Cardiac septum (tissue), 1 donor: ENCODE measurements at places on chromosomes 2 and 18. TPM values are rescaled to one million over a fixed set of nuclear protein-coding genes. Genes with fewer than 3 reads are reported as not detected.

DNA sequence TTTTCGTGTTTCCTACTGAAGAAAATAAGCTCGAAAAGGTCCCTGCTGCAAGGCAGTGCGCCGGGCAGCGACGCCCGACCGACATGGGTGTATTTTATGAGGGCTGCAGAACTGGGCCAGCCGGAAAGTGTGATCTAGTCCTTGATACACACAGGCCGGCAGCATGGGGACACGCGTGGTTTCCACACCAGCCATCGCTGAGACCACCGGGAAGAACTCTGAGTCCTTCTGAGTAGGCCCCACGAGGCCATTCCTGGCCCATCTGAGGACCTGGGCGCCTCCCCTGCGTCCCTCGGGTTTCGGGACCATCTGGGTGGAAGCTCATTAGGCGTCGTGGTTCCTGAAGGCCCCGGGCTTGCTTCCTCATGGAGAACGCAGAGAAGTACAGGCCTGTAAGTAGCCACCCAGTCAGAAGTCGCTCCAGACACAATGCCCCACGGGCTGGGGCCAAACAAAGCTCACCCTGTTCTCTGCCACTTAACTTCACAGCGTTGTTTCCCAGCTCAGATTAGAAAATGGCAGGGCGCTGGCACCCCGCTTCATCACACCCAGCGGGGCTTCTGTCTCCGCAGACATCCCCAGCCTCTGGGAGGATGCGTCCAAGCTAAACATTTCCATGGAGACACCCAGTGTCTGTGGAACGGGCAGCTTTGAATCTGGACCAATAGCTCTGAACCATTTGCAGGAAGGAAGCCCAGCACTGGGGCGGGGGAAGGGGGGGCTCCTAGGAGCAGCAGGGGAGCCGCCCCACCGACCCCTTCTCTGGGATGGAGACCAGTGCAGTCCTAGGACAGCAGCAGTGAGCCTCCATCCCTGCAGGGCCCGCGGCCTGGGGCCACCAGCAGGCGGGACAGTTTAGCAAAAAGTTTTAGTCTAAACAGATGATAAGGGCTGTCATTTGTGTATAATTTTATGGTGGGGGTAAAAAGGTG lies 2.4 kb downstream of the NFATC1 start:
- no peak for DNase-seq

DNA sequence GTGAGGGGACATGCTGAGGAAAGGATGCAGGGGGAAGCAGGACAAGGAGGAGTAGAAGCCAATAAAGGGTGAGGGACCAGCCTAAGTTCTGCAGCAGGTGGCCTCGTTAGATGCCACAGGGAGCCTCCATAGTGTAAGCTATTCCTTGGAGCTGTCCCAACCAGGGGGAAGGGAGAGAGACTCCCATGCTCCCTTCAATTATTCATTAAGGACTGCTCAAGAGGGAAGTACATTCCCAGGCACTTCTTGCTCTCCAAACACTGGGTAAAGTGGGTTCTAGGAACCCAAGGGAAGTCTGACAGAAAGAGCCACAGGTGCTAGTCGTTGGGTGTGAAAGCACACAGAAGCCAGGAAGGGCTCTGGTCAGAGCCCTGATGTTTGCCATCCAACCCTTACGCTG lies 193.7 kb downstream of the SLC39A10 start:
- no peak for DNase-seq

The AMER3 gene
- total RNA-seq: not detected

- no peak for DNase-seq
Observed at GRCh38 chr18:78868330-78869316, 111.0 kb upstream of the SALL3 start.

DNA sequence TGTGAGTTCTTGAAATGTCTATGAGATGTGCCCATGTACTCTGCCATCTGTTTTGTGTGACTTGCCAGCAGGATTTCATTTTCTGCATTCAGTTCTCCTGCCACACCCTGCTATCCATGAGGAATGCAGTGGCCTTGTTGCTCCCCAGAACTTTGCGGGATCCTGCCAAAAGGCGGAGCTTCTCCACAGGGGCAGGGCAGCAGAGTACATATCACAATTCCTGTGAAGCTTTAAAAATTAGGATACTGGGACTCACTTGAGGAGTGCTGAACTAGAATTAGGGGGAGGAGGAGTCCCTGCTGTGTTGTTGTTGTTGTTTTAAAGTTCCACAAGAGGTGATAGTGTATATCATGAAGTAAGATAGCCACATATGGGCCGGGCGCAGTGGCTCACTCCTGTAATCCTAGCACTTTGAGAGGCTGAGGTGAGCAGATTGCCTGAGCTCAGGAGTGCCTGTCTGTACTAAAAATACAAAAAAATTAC lies 76.4 kb downstream of the TANC1 start:
- DNase-seq: no peak

DNA sequence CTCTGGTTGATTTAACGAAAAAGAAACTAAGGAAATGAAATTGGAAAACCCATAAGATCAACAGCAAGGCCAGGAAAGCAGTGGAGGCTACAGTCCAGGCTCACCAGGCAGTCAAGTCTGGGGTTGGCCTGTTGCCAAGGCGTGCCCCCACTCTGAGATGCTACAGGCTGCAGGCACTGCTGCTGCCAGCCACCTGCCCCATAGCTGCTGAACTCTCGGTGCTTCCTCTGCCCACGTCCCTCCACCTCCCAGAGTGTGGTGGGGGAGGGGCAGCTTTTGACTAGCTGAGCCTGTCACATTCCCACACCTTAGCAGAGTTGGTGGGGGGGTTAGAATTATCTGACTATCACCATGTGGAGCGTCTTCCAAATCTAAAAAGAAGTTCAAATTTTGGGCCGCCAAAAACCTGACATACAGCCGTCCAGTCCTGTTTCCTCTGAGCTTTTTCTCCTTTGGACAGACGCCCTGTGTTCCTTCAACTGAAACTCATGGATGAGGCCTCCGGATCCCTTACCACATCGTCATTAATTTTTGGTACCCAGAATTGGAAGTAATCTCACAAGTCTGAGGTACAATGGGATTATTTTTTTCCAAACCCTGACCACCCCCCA lies 3.9 kb upstream of the SH3RF3 start:
- peak; percentile 55 for DNase-seq

DNA sequence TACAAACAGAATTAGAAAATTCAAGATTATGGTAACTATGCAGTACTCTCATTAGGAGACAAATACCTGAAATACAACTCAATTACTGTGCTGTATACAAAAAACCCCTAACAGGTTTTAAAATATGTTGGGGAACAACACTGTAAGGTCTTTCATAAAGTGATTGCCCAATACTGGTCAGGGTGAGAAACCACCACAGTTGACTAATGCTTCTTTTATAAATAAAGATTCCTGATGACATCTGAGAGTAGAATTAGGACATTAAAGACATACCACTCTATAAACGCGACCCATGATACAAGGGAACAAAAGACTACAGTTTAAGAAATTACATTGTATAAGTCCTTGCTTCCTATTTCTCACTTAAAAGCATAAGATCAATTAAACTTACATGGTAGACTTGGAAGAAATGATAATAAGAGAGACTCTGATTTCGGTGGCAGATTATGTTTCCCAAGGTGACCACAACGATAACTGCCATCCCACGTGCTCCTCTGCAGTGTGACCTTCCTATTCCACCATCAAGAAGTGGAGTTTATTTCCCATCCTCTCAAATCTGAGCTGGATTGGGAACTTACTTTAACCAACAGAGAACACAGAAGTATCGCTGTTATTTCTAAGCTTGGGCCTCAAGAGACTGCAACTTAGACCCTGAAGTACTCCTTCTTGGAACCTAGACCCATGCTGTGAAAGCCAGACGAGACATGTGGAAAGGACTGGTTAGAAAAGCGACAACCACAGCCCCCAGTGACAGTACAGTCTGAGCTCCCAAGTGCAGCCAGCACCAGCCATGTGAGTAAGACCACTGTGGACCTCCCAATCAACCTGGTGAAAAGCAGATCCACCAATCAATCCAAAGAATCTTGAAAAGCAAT lies 52.3 kb downstream of the ZNF521 start:
- DNase-seq: no peak

- DNase-seq: no peak
Observed at GRCh38 chr2:234241656-234242458, 191.4 kb downstream of the SPP2 start.

GRCh38 chr2:128259585-128259984 lies 59.1 kb downstream of the HS6ST1 start:
- DNase-seq: no peak

DNA sequence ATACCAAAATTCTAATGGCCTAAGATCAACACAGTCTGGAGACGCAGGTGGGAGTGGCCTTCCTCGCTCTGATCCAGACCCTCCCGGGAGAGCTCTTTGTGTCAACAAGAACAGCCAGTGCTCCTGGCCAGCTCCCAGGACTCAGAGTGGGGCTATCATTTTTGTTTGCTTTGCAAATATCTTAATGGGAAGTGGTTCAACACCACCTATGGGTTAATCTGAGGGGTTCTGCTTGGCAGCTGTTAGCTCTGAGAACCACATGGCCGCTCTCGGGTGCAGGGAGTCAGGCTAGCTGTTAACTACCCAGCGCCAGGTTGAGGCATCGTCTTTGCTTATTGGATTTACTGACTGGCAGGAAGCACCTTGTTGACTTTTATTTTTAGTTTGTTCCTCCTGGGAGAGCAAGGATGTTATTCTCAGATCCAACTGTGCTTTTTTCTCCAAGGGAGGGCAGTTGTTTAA lies 184.8 kb upstream of the SP5 start:
- DNase-seq: no peak

The TYW5 gene
- total RNA-seq: 3.1 TPM

GRCh38 chr2:47054036-47054555 lies 101.0 kb downstream of the STPG4 start:
- no peak for DNase-seq

GRCh38 chr2:18777250-18777812 lies 188.0 kb upstream of the NT5C1B start:
- DNase-seq: no peak

DNA sequence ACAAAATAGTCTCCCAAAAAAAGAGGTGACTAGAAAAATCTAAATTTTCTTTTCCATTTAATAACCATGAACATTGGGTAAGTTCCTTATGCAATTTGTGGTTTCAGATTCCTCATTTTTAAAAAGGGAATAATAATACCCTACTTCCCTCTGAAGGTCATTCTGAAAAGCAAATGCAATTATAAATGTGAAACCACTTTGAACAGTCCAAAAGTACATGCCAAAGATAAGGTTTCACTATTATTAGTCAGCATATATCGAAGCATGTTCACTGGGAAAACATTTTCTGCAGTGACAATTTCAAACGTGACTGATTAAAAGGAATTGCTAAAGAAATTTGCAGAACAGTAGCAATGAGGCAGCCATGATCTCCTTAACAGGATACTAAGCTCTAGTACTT lies 100.1 kb upstream of the RNF152 start:
- no peak for DNase-seq

The SANBR gene
- total RNA-seq: 9.6 TPM

- DNase-seq: no peak
Observed at GRCh38 chr2:177489719-177490301, 97.2 kb downstream of the AGPS start.

The TEKT4 gene
- total RNA-seq: 0.32 TPM

DNA sequence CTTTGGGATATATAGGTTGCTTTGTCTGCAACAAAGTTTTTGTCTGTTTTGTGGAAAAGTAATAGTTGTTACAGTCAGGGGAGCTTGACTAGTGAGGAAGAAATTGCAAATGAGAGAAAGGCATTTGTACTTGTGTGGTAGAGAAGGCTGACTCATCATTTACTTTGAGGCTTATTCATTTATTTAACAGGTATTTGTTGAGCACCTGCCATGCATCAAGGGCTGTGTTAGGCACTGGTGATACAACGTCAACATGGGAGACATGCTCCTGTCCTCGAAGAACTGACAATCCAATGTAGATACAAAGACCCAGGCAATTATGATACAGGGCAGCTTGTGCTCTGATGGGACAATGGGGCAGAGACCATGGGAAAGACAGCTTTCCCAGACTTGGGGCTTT lies 79.5 kb downstream of the UPP2 start:
- DNase-seq: no peak

DNA sequence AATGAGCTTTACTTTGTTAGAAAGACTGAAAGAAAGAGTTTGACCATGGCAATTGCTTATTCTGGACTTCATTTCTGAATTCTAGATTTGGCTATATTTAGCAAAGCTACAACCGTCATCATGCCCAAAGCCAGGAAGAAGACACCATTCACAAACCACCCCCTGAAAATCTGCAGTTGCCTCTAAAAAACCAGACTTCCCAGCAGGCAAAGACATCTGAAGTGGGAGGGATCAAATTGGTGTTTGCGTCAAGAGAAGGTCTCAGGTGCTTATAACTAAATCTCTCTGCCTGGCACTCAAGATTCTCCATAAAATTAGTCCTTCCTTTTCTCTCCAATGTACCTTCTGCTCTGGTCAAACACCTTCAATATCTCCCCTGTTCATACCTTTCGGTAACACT lies 5.6 kb downstream of the AAK1 start:
- no peak for DNase-seq

The MROH2A gene
- not detected for total RNA-seq

- DNase-seq: no peak
Observed at GRCh38 chr2:235626658-235627057, 132.8 kb downstream of the AGAP1 start.

- no peak for DNase-seq
Observed at GRCh38 chr2:127401757-127402695, 14.3 kb upstream of the MAP3K2 start.

DNA sequence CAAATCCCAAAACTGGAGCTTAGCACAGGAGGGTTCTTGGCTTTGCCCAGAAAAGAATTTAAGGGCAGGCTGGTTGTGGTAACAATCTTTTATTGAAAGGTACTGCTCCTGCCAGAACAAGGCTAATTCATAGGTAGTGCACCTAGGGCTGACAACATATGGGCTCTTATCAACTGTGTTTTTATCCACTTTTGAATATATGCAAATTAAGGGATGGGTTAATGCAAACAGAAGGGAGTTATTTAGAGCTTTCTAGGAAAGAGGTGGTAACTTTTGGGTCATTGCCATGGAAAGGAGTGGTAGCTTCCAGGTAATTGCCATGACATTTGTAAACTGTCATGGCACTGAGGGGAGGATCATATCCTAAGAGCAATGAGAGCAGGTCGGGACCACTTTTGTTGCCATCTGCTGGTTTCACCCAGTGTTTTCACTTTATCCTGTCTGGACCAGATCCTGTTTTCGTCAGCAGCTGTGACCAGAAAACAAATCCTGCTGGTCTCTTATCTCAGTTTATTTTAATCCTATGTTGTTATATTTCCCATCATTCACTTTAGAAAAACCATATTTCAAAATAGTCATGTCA lies 981 bp downstream of the C2orf66 start:
- DNase-seq: no peak

DNA sequence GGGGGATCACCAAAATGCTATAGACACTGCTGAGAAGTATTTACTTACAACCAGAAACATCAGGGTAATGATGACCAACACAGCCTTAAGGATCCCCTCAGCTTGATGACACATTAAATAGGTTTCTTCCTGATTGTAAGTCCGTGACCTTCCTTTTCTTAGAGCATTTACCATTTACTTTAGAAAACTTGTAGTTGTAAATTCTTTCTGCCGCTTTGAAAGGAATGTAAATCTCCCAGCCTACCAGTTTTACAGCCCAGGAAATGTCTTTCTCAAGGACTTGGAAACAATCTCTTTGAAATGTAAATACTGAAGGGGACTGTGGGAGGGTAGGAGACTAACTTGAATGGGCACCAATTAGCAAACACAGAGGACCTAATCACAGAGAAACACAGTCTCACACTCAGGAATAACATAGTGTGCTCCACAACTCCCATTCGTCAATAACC lies 278.6 kb downstream of the DSC3 start:
- no peak for DNase-seq

The IL1F10 gene
- total RNA-seq: not detected

The IL1R2 gene
- total RNA-seq: 1.0 TPM

The FOXD4L1 gene
- total RNA-seq: not detected

The PCARE gene
- 0.11 TPM for total RNA-seq
